HS-27A (cell line): ENCODE measurements at places on chromosomes 5 and 9.

GRCh38 chr9:36788534-36788933, 215.8 kb downstream of the MELK start:
- no peak for DNase-seq

DNA sequence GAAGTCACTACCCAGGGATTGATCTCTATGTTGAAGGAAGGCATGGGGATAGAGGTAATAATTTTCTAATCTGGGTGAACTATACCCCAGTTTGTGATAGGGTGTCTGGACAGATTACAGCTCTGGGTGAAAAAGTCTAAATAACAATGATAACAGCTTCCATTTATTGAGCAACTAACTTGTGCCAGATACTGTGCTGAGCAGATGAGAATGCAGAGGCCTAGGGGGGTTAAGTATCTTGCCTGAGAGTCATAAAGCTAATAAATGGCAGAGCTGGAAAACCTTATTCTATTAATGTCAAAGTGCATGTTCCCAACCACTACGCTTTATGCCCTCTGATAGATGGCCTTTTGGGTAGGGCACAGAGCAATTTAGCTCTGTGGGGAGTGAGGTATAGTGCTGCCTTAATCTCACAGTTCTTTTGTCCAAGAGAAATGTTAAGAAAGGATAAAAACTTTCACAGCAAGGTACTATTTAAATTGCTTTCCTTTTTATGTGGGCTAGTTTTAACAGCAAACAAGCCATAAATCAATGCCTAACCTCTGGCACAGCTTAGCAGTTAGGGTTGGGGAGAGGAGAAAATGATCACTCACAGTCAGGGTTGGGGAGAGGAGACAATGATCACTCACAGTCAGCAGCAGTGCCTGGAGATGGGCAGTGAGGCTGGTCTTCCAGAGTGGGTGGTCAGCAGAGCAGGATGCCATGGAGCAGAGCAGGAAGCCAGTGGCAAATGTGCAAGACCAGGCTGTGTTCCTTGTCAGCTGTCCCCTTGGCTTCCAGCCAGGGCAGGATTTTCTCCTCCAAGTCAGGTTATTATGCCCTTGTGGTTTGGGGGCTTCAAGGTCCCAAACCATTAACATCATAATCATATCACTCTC, 187.0 kb downstream of the CARTPT start:
- DNase-seq, result no peak

- no peak for DNase-seq
Measured at GRCh38 chr5:110354311-110354710, 372.2 kb downstream of the TMEM232 start.

DNA sequence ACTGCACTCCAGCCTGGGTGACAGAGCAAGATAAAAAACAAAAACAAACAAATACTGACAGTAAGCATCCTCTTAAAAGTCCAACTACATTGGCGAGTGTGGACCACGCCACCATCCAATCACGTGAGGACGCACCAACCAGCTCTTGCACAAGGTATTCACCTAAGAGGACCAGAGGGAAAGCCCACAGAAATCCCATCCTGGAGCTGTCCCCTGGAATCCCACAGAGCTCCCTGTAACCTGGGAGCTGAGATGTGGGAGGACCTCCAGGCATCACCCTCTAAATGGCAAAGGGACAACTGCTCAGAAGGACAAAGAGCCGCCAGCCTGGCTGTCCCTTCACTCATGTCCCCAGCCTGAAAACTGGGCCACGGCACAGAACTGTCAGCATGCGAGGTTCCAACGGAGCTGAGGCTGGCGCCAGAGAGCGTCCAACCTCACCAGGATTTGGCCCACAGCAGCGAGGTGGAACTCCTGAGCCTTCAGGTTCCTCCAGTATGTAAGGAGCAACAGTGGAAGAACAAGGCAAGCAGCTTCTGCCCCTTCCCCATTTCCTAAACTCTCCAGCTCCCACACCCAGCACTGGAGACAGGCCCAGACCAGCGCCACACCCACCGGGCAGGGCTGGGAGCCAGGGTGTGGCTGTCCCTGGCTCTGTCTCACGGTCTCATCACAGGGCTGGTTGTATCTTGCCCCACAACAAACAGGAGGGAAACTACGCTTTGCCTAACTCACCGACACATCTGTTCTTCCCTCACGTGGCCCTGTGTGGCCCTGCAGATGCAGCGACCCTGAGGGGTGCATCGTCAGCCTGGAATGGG, 15.2 kb downstream of the IPPK start:
- no peak for DNase-seq

- DNase-seq, result no peak
Measured at GRCh38 chr5:61993295-61993927, 312.6 kb upstream of the KIF2A start.
